Brain microvascular endothelial cell (primary cell): ENCODE measurements at places on chromosomes 12 and 14.

- no peak for DNase-seq
Observed at GRCh38 chr12:56880125-56880992, 53.8 kb downstream of the SDR9C7 start.

DNA sequence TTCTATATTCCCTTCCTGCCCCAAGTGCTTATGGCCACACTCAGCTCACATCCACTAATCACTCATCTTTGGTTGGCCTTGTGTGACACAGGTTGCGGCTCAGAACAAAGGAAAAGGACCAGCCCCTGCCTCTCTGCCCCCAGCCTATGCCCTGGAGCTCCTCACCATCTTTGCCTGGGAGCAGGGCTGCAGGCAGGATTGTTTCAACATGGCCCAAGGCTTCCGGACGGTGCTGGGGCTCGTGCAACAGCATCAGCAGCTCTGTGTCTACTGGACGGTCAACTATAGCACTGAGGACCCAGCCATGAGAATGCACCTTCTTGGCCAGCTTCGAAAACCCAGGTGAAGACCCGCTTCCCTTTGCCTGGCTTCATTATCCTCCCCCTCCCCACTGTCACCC, 15.8 kb upstream of the OAS2 start:
- DNase-seq: no peak

- no peak for DNase-seq
Observed at GRCh38 chr12:89326239-89327040, 25.9 kb downstream of the DUSP6 start.

GRCh38 chr12:56954057-56954957, 3.1 kb downstream of the RDH16 start:
- DNase-seq: no peak

DNA sequence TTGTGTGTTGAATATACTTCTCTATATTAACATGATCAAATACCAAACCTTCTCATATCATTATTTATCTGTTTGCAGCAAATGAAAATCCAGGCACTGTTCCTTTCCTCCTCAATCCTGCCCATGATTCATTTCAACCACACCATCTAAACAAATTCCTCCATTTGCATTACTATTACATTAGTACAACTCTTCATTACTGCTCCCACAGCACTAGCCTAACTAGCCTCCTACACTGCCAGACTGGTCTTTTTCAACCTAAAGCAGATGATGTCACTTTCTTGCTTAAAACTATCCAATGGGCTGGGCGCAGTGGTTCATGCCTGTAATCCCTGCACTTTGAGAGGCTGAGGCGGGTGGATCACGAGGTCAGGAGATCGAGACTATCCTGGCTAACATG, 117.3 kb upstream of the MYF6 start:
- no peak for DNase-seq

DNA sequence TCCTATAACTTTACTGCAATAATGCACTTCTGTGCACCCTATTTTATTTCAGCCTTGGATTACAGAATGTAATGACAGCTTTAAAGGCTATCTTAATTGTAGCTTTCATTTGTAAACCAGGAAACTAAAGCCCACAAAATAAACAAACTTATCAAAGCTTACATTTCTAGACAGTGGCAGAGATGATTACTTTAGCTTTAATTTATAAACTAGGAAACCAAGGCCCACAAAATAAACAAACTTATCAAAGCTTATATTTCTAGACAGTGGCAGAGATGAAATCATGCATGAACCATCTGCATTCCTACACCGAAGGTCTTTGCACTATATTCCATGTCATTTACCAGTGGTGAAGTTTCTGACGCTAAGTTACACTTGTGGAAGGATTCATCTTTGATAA, 74.4 kb downstream of the PRKD1 start:
- no peak for DNase-seq
